ENCODE measurements at places on chromosomes 3 and 15. TPM values are rescaled to one million over a fixed set of nuclear protein-coding genes. Genes with fewer than 3 reads are reported as not detected.

The TPRG1 gene
- 0.43 TPM for total RNA-seq

GRCh38 chr15:72873379-72874233, 90.0 kb upstream of the ADPGK start:
- no peak for DNase-seq

- no peak for DNase-seq
Measured at GRCh38 chr15:91925794-91926193, 72.3 kb downstream of the SLCO3A1 start.

GRCh38 chr3:87173776-87174175, 53.3 kb upstream of the CHMP2B start:
- no peak for DNase-seq

DNA sequence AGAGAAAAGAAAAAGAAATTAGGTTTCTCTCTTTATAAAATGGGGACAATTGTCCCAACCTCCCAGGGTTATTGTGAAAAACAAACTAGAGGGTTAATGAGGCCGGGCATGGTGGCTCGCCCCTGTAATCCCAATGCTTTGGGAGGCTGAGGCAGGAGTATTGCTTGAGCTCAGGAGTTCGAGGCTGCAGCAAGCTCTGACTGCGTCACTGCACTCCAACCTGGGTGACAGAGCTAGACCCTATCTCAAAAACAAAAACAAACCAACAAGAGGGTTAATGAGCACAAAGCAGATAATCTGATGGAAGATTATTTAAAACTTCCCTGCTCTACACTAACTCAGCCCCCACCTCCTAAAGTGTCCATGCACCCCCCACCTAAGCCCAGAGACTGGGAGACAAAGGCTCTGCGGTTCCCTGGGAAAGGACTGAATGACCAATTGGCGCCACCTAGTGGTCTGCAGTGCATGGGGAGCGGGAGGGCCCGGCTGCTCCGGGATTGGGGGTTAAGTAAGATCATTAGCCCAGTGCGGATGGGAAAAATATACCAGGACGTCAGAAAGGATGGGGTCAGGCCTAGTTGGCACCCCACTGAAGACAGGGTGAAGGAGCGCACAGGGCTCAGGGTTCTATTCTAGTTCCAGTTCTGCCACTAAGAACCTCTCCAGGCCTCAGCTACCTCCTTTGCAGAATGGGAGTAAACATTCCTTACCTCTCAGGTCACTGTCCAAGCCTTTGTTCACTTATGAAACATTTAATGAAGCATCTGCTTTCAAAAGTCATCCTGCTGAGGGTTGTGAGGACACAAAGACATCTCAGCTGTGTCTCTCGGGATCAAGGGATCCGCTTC, 15.6 kb downstream of the PIF1 start:
- peak; percentile 91 for DNase-seq

The RFX7 gene
- total RNA-seq = 10.0 TPM

The EIF4G1 gene
- total RNA-seq = 254 TPM

- DNase-seq = no peak
Measured at GRCh38 chr3:195076981-195077610, 193.9 kb downstream of the XXYLT1 start.

DNA sequence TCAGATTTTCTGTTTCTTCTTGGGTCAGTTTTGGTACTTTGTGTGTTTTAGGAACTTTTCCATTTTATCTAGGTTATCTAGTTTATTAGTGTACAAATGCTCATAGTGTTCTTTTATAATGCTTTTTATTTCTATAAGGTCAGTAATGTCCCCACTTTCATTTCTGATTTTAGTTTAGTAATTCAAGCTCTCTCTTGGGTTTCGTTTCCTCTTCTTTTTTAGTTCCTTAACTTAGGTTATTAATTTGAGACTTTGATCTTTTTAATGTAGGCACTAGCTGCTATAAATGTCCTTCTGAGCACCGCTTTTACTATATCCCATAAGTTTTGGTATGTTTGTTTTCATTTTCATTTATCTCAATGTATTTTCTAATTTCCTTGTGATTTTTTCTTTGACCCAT, 27.0 kb upstream of the CD200R1L start:
- DNase-seq = no peak

GRCh38 chr3:31242026-31242960, 290.4 kb upstream of the STT3B start:
- DNase-seq = no peak

DNA sequence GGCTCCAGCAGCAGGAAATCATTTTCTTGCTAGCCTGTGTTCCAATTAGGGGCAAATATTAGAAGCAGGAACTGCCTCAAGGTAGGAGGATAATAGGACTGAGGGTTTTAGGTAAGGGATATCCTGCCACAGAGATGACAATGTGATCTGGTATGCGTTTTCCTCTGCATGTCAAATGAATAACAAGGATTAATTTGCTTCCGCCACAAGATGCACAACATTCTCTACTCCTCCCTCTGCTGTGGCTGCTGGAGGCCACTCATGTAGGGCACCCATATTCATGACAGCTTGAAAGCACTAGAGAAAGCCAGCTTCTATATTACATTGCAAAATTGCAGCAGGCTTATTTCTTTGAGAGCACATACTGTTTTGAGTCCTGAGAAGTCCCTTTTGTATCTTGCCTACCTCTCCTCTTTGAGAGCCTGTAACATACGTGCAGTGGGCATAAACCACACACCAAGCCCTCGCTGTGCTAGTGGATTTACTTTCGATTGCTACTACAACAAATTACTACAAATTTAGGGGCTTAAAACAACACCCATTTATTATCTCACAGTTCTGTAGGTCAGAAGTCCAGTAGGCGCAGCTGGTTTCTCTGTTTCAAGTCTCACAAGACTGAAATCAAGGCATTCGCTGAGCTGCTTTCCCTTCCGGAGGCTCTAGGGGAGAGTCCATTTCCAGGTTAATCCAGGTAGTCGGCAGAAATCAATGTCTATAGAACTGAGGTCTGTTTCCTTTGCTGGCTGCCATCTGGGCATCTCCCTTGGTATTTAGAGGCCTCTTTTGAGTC, 5.9 kb upstream of the CD47 start:
- no peak for DNase-seq

DNA sequence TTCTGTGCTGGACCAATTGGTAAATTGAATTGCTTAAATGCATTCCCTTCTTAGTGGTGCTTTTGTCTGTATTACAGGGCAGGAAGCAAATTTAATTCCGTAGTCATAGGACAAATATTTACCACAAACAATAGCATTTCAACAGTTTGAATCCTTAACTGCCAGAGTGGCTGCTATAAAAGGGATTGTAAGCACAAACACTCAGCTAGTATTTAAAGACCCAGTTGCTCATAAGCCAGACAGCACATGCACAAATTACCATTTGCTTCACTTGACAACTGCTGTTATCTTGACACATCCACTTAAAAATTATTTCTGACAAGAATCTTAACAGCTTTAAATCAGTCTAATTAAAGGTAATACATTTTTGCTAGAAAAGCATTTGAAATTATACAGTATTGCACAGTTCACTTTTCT, 490.2 kb upstream of the ADAMTS9 start:
- DNase-seq = no peak

DNA sequence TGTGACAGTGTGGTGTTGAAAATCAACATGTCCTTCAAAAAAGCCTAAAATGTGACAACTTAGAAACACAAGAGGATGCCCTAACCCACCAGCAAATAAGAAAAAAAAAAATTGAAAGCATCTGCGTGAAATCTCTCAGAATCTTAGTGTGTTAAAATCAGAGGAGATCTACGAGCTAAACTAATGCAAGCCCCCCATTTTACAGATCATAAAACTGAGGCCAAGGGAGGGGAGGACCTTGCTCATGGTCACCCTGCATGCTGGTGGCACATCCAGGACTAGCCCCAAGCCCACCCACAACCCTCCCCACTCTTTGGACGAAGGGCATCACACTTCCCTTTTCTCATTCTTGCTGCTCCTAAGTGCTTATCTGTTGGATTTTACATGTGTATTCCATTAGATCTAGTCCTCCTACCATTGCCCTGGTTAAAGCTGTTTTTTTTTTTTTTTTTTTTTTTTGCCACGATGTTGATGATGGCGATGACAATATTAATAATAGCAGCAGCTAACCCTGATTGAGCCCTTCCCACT, 29.1 kb upstream of the NOX5 start:
- no peak for DNase-seq

The PAK6 gene
- 6.1 TPM for total RNA-seq

- no peak for DNase-seq
Measured at GRCh38 chr3:197564097-197564843, 8.5 kb upstream of the BDH1 start.

DNA sequence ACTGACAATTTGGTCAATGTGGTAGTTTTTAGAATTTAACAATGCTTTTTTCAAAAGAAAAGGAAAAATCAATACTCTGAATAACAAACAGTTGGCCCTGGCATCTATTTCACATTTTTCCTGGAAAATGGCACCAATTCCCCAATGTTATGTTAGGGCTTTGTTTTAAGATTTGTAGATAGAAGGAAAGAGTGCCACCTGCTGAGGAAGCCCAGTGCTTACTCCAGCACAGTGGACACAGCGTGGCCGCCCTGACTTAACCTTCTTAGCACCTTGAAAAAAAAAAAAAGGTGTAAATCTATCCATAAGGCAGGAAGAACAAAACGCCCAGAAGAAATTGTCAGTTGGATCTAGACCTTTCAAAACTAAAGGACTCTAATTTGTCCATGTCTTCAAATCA, 110.7 kb upstream of the CNTN4 start:
- peak; percentile 63 for DNase-seq

DNA sequence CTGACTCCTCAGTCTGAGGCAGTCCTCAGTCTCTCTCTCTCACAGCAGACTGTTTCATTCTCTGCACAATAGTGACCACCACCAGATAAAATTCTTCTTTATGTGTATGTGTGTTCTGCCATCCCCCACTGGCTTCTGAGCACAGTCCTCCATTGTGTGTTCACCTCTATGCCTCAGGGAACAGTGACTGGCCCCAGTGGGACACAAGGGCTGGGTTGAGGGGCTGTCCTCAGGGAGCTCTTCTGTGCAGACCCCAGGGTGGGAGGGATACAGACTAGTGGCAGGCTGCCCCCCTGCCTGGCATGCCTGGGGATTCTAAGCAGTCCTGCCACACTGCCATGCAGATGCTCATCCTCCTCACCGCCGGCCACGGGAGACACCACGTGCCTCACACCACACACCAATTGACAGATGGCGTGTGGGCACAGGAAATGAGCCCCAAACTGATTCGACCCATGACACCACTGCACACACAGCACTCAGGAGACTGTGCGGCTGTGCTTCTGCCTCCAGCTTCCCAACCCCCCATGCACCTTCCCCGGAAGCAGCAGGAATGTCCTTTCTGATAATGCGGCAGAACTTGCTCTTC, 237.6 kb upstream of the CHRNA7 start:
- DNase-seq = no peak

The RGMA gene
- total RNA-seq = 2.0 TPM

GRCh38 chr15:77436822-77437221, 16.1 kb downstream of the HMG20A start:
- no peak for DNase-seq

GRCh38 chr15:31347067-31347975, 20.7 kb downstream of the KLF13 start:
- DNase-seq = no peak

DNA sequence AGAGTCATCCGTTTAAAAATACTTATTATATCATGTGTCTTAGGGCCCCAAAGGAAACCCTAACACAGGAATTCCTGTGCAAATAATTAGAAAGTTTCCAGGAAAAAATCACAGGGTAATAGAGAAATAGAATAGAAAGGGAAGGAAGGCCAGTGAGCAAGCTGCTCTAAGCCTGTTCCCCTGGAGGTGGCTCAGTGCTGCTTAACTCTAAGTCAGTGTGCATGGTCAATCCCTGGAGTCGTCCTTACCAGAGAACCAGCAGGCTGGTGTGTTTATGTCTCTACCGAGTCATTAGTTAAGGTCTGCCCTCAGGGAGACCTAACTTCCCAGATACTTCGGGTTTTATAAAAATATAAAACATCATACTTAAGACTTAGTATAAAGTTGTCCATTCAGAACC, 21.0 kb upstream of the MCF2L2 start:
- DNase-seq = peak; percentile 43

- no peak for DNase-seq
Measured at GRCh38 chr3:51722362-51722761, 15.5 kb downstream of the GRM2 start.

DNA sequence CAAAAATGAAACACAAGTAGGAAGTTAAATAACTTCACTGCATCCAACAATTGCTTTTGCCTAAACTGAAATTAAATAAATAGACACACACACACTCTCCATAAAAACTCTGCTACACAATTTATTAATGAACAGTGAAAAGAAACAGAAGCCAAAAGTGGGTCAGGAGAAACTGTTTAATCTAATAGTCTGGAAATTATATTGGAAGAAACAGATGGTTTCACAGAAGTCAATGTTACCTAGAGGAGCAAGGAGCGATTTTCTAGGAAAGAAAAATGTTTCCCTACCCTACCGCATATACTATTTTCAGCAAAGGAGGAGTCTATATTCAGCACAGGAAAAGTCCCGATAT, 32.0 kb downstream of the RFTN1 start:
- no peak for DNase-seq

The MORF4L1 gene
- total RNA-seq = 381 TPM

DNA sequence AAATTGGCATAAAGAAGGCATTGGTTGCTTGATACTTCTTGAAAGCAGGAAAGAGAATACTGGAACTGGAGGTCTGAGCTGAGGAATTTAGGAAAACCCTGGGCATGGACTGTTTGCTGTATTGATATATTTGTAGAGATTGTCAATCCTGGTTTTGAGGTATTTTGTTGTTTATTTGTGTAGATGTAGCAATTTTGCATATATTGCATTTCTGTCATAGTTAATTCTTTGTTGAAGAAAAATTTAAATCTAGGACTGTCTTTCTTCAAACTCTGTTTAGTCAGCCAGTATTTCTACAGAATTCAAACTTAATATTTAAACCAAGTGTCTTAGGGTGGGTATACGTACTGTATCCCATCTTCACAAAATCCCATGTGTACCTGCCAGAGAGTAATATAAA, 9.5 kb downstream of the STT3B start:
- DNase-seq = no peak

The CHST14 gene
- total RNA-seq = 15.2 TPM

DNA sequence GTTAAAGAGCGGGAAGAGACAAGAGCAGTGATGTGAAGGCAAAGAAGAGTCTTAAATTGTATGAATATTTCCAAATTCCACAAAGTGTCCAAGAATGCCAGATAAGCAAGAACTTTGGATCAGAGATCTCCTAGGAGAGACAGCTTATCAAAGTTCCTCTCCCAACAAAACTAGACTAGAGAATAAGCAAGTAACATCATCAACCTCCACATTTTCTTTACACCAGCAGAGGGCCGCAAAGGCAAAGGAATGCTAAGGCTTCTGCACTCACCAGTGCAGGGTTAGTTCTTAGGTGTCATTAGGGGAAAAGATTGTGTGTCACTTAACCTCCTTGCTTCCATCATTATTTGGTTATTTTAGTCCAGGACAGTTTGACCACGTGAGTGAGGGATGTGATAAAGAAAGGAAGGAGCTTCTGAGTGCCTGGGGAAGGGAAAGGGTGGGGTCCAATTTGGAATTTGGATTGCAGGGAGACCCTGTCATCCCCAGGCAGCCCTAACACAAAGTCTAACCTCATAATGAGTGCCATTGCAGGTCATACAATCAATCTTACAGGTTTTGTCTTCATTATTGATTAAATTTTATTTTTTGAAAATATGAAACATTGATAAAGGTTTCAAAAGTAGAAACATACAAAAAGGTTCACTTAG, 7.5 kb upstream of the CMTM6 start:
- peak; percentile 79 for DNase-seq

- no peak for DNase-seq
Measured at GRCh38 chr3:23834082-23834870, 28.5 kb downstream of the UBE2E1 start.

Measured in hepatocyte (in vitro differentiated cells).